ENCODE measurements at places on chromosomes 6 and 20. TPM values are rescaled to one million over a fixed set of nuclear protein-coding genes. Genes with fewer than 3 reads are reported as not detected.

CST4 gene
- not detected for polyA plus RNA-seq

CPNE5 gene
- 125 TPM for polyA plus RNA-seq

HLA-DRB1 gene
- 1,240 TPM for polyA plus RNA-seq

PTCRA gene
- polyA plus RNA-seq: not detected

MUCL3 gene
- polyA plus RNA-seq: not detected

SLC13A3 gene
- 0.09 TPM for polyA plus RNA-seq

GJA10 gene
- polyA plus RNA-seq: not detected

SAMD3 gene
- polyA plus RNA-seq: 3.3 TPM

PSORS1C2 gene
- polyA plus RNA-seq: not detected

L3MBTL3 gene
- polyA plus RNA-seq: 23.3 TPM

PCIF1 gene
- 74.2 TPM for polyA plus RNA-seq

DLK2 gene
- 0.20 TPM for polyA plus RNA-seq

ADAM33 gene
- polyA plus RNA-seq: not detected

DNA sequence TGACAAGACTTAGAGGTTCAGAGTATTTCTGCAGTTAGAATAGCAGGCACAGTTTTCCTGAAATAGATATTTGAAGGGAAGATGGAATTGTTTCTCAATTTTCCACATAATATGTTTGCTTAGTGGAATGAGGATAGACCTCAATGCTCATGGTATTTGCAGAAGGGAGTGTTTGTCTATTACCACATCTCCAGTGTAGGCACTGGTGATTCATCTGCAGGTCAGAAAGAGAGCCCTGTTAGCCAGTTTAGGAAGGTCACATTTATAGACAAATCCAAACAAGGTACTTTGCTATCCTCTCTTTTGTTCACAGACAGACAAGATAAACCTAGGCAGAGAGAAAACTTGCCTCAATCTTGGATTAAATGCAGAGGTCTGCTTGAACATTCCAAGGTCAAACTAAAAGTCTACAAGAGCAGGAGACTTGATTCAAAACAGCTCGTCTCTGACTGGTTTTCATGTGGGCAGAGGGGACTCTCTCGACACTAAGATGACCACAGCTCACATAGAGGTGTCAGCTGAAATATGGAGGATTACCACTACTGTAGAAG lies 22.8 kb downstream of the ISM1 start:
- DNase-seq: no peak

DNA sequence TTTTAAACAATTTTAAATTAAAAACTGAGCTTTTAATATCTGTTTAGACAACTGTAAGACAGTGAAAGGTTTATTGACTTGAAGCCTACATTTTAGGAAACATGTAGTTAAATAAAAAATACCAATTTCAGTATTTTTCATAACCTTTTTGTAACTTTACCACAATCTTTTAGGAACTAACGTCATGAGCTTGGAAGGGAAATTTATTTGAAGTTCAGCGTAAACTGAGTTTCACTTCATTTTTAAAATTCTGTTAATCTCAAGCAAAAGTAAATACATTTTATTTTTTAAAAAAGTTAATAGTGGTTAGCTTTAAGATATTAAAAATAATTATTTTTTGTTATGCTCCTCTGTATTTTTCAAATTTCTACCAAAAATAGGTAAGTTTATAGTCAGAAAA lies 5.5 kb downstream of the CST7 start:
- no peak for DNase-seq

GRCh38 chr6:80728830-80729229 lies 622.4 kb downstream of the BCKDHB start:
- DNase-seq: no peak

GRCh38 chr6:38233161-38233791 lies 406.5 kb downstream of the BTBD9 start:
- DNase-seq: no peak

GRCh38 chr6:74282143-74282689 lies 586.2 kb downstream of the CD109 start:
- no peak for DNase-seq

DNA sequence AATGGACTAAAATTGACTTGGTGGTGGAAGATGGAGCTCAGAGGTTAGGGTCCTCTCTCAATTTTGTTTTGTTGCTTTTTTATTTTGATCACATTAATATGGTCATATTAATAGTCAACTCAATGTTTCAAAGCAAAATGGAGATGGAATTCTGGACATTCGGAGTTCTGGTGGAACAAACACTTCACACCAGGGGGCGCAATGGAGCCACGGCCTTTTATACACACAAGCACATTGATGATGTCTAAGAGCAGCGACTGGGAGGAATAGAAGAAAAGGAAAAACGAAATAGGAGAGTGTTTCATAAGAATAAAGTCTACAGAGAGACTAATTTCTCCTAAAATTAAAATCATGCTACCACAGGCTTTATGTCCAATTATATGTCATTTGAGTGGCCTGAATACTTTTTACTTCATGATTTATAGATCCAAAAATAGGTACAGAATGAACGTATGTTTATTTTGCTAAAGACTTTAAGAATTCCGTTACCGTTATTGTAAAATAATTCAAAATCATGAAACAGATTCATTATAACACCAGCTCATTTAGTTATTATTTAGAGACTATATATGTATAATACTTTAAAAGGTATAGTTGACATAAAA lies 197.6 kb upstream of the SASH1 start:
- peak; percentile 33 for DNase-seq

GRCh38 chr6:7262746-7263518 lies 50.1 kb downstream of the SSR1 start:
- no peak for DNase-seq

GRCh38 chr6:33160728-33161344 lies 31.4 kb downstream of the COL11A2 start:
- no peak for DNase-seq

- no peak for DNase-seq
Measured at GRCh38 chr20:57953638-57954037, 243.8 kb upstream of the PMEPA1 start.

- peak; percentile 25 for DNase-seq
Measured at GRCh38 chr6:6105472-6106036, 98.8 kb upstream of the NRN1 start.

- DNase-seq: no peak
Measured at GRCh38 chr6:49327005-49327404, 136.0 kb downstream of the MMUT start.

DNA sequence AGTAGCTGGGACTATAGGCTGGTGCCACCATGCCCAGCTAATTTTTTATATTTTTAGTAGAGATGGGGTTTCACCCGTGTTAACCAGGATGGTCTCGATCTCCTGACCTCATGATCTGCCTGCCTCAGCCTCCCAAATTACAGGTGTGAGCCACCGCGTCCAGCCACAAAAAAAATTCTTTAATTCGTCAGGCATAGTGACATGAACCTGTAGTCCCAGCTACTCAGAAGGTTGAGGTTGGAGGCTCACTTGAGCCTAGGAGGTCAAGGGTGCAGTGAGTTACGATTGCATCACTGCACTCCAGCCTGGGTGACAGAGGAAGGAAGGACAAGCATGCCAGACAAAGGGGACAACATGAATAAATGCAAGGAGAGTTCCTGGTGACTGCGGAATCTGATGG lies 19.5 kb upstream of the ASXL1 start:
- no peak for DNase-seq

GRCh38 chr20:61696181-61696735 lies 369.4 kb downstream of the TAF4 start:
- DNase-seq: no peak

DNA sequence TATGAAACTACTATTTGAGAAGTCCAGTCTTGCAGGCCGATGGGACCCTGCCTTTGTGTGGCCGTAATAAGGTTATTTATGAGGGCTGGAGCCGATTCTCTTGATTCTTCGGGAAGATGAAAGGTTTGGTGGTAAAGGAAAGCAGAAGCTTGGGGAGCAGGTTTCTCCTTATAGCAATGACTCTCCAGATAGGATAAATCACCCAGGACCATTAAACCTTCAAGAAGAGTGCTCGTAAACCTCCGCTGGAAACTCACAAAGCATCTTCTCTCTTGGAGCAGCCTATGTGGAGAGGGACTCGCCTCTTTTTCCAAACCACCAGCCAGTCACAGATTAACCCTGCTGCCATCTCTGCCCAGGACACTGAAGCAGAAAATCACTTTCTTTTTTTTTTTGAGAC lies 69.6 kb upstream of the SALL4 start:
- DNase-seq: no peak

DNA sequence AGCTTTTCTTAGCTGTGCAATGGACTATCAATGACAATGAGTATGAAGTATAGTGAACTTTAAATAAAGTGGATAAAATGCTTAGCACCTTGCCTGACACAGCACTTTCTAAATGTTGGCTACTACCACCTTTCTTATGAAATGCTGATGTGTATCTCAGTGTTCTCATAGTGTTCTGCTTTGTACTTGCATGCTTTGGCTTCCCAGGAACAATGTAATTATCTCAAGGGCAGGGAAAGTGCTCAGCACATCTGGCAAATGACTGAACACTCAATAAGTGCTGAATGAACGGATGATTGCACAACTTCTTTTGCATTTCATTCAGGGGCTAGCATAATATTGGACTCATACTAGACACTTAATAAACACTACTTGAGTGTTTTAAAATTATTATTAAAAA lies 28.2 kb upstream of the NOX3 start:
- no peak for DNase-seq

DNA sequence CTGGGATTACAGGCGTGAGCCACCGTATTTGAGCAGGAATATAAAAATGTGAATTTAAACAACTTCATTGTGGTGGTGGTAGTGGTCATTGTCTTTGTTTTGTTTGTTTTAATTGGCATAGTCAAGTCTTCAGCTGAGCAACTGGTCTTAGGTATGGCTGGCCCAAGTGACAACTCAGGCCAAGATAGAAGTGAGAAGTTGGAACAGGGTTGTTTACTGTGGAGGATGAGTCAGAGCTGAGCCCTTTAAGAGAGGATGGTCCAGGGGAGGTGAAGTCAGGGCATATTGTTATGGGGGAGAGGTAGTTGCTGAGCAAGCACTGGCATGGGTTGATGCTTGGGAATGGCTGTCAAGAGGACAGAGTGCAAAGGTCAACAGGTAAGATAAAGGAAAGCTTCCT lies 308.2 kb downstream of the FARS2 start:
- DNase-seq: no peak

DNA sequence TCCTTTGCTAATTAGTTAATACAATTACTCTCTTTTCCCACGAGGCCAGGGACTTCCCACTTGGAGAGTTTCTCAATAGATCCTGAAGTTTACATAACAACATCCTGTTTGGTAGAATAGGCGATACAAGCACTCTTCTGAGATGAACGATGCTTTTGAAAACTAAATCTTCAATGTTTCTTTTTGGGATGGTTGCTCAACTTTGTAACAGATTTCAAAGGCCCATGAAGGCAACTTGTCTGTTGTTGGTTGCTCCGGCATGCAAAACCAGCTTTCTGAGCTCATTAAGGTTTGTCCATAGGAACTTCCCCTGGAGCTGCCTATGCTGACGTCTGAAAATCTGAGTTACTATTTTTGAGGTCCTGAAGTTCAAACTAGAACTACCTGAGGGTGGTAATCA lies 25.9 kb upstream of the ROS1 start:
- no peak for DNase-seq

DNA sequence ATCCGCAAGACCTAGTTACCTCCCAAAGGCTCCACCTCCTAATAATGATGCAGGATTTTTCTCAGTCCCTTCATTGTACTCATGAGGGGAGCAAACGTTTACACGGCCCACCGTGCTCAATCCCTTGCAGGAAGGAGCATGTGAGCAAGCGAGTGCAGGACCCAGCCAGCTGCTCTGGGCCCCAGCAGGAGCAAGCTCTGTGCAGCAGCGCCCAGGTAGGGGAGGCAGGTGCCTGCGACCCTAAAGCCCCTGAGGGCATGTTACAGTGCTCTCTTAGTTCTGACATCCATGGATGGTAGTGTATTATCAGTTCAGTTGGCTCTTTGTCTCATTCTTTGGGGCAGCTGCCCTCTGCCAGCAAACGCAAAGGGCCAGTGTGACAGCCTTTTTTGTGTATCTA lies 143.4 kb downstream of the TBXT start:
- DNase-seq: no peak

- no peak for DNase-seq
Measured at GRCh38 chr6:1337791-1338190, 25.9 kb downstream of the FOXQ1 start.

DNA sequence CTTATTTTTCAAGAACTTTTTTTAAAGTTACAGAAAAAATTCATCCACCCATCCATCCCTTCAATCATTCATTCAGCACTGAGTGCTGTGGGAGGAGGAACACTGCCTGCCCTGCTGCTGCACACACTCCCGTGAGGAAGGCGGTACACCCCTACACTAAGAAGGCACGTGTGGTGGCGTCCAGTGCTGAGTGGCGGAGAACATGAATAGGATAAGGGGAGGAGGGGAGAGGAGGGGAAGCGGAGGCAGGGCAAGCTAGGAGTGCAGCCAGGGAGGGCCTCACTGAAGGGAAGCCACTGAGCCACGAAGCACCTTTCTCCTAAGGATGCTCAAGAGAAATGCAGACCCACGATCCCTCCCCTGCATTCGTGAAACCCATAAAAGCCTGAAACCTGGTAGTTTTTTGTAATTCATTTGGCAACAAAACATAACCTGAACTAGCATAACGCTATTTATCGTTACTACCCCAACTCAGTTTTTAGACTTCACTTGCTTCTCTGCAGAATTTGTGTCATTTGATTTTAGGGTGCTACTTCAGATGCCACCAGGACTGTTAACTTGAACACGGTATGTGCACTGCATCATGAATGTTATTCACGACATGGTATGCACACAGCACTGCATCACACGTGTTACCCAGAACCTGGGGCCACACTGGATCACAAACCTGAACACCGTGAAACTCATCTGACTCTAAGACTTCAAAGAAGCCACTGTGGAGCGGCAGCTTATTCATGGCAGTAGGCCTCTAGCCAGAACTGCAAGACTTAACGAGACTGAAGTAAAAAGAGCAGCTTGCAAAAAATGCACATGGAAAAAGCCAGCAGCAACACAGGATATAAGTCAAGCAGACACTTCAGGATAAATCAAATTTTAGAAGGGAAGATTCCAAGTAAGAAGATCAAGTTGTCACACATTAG lies 3.5 kb downstream of the RNASET2 start:
- no peak for DNase-seq

- peak; percentile 30 for DNase-seq
Measured at GRCh38 chr6:90078513-90079289, 184.4 kb downstream of the GJA10 start.

- DNase-seq: peak; percentile 98
Measured at GRCh38 chr6:110873981-110874879, at the start of gene AMD1. TSS of gene AMD1 (plus strand) at chr6:110874785. CDS start at chr6:110875106, 321 bp downstream.

DNA sequence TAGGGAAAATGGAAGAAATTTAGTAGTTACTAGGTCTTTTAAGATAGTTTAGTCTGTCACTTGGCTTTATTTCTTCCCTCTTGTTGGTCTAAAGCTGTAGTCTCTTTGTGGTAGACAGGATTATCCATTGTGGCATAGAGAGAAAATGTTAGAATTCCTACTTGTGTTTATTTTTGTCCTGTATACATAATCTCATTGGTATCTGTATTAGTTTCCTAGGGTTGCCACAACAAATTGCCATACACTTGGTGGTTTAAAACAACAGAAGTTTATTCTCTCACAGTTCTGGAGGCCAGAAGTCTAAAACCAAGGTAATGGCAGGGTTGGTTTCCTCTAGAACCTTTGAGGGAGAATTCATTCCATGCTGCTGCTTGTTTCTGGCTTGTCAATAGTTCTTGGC lies 119.4 kb downstream of the ZFAND3 start:
- no peak for DNase-seq

GRCh38 chr20:10109641-10110040 lies 74.9 kb downstream of the ANKEF1 start:
- no peak for DNase-seq

- DNase-seq: no peak
Measured at GRCh38 chr6:158730541-158730907, 80.7 kb downstream of the SYTL3 start.

All from B cell (primary cell).